ENCODE measurements at places on chromosomes 1 and 21.

DNA sequence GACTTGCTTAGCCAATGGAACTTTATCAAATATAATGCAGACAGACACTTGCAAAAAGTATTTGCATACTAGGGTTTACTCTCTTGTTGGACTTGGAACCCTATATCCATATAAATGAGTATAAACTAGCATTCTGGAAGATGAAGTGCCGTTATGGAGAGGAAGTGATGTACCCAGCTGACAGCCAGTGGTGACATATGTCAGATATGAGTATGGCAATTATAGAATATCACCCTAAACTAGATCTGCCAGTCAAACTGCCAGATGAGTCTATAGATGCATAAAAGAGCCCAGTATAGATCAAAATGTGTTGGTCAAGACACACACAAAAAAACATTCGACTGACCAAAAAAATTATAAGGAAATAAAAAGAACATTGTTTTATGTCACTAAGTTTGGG, 739.3 kb downstream of the PLA2G4A start:
- no peak for DNase-seq

GRCh38 chr1:172679000-172679772, 20.3 kb downstream of the FASLG start:
- no peak for DNase-seq

DNA sequence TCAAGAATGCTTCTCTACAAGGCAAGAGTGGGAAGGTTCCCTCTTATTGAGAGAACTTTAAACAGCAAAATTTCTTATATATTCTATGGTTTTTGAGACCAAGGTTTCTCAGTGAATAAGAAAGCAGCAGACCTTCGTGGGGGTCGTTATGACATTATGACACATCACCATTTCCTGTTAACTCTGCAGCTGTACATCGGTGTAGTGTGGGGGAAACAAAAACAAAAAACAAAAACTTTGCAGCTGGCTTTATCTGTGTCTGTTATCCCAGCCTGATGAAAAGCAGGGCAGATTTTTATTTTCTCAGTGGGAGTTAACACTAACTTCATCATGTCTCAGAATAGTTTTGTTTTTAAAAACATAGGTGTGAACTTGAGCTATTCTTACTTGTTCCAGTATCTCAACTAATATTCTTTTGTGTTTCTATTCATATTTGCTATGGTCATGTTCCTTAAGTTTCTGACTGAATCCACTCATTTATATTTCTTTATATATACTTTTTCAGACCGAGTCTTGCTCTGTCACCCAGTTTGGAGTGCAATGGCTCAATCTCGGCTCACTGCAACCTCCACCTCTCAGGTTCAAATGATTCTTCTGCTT, 2.1 kb downstream of the SDE2 start:
- no peak for DNase-seq

DNA sequence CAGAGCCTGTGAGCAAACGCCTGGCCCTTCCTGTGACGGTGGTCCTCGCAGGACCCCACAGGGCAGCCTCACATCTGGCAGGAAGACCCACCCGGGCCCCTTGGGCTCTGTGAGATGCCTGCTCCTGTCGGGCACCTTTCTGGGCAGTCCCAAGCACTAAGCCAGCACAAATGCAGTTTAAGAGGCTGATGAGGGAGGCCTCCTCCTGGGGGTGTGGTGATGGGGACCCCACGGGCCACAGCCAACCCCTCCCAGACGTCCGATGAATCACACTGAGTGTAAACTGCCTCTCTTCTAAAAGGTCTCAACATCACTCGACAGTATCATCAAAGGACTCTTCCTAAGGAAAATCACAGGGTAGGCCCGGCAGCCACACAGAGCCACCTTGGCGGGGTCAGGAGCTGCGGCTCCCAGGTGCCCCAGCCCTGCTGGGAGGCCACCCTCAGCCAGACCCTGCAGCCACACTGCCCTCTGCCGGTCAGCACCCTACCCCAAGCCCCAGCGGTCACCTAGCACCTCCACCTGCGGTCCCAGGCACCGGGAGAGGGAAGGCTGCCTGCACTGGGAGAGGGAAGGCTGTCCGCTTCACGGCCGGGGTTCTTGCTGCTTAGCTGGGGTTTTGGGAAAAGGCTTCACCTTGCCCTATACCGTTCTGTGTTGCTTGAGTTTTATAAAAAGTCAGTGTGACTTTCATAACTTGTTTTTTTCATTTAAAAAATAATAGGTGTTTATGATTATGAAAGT, 3.9 kb upstream of the PRKCZ start:
- DNase-seq, result no peak

DNA sequence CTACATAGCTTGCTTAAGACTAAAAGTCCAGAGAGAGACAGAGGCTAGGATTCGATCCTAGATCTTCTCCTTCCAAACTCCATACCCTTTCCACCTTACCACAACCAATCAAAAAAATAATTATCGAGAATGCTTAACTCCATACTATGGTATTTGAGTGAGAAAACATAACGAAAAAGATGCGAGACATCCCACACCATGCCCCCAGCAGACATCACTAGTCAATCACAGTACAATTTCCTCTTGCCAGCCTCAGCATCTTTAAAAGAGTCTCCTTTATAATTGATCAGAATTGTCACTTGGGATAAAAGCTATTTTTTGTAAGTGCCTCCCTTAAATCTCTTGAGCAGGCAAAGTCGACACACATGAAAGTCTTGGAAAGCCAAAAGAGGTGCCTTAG, 875 bp downstream of the NCF2 start:
- no peak for DNase-seq

DNA sequence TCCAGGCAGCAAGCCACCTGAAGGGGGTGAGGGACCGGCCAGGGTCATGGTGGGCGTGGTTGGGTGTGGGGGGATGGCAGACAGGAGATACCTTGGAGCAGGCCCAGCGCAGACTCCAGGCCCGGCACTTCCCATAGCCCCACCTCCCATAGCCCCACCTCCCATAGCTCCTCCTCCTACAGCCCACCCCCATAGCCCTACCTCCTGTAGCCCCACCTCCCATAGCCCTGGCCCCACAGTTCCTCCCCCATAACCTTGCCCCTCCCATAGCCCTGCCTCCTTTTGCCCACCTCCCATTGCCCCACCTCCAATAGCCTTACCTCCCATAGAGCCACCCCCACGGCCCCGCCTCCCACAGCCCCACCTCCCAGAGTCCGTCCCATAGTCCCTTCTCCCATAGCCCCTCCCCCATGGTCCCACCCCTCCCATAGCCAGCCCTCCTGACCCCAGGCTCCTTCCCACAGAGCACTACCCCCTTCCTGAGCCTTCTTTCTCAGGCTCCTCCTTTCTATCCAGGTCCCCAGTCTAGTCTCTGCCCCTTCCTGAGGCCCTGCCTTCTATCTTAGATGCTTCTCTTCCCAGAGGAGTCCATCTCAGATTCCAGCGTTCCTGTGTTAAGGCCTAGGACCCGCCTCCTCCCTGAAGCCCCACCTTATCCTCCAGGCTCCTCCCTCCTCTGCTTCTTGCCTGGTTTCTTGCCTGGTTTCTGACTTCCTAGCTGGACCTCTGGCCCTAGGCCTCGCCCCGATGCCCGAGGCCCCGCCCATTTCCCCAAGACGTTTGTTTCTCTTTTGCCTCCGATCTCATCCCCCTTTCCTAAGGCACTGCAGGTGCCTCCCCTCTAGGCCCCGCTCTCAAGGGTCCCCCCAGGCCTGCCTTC, 46.8 kb downstream of the PTPRU start:
- DNase-seq, result no peak

- DNase-seq, result no peak
These were observed 26.3 kb upstream of the NHLH2 start for GRCh38 chr1:115867216-115867615.

- no peak for DNase-seq
These were observed 120.3 kb downstream of the TM2D1 start for GRCh38 chr1:61604684-61605083.

DNA sequence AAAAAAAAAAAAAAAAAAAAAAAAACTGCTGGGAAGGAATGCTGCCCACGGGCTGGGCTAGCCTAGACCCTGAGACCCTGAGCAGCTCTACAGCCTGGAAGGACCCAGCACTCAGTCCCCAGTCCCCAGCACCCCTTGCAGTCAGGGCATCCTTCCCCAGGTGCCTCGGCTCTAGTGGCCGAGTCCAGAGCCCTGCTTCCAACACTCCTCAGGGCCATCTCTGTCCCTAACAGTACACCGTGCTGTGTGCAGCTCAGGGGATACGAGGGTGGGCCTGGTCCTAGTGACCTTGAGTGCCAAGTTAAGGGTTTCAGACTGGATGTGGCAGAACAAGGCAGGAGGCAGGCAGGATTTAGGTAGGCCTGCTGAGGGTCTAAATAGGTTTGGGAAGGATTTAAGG, 50.2 kb upstream of the LRP8 start:
- no peak for DNase-seq

DNA sequence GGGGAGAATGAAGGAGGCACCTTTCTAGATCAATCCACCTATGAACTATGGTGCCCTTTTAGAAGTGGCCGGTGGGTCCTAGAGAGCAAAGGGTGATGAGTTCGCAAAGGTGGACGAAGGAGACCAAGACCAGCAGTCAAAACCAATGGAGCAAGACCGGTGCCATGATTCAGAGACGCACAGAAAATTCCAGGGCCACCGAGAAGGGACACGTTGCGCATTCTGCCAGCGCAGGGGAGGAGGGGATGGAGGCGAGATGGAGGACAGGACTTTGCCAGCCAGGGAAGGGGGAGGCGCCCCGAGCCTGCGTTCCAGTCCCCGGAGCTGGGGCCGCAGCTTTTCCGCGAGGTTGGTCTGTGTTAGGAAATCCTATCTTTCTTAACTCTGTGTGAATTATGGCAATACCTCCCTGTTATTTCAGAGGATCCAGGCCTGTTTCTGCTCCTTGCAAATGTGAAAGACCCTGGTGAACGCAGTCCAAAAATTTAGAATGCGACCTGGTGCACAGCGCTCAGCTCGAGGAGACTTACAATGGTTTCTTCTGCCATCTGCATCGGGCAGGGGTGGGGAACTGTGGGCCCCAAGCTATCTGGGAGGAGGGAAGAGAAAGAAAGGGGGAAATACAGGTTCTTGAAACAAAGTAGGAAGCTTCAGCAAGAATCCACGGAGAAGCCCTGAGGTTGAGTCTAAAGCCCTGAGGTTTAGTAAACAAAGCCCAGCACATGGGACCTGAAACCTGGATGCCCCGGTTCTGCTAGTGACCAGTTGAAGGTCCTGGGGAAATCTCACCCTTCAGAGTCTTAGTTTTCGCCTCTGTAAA, 129.4 kb downstream of the MRPS6 start:
- DNase-seq, result no peak

GRCh38 chr1:79376106-79376505, 369.6 kb upstream of the ADGRL4 start:
- no peak for DNase-seq

- DNase-seq, result no peak
These were observed 26.9 kb downstream of the KRTAP19-8 start for GRCh38 chr21:31011412-31011811.

- DNase-seq, result no peak
These were observed 627.4 kb downstream of the LMO4 start for GRCh38 chr1:87956072-87956471.

GRCh38 chr1:18965206-18966173, 9.0 kb upstream of the IFFO2 start:
- no peak for DNase-seq

- no peak for DNase-seq
These were observed 8.9 kb downstream of the RCAN1 start for GRCh38 chr21:34606051-34606450.

DNA sequence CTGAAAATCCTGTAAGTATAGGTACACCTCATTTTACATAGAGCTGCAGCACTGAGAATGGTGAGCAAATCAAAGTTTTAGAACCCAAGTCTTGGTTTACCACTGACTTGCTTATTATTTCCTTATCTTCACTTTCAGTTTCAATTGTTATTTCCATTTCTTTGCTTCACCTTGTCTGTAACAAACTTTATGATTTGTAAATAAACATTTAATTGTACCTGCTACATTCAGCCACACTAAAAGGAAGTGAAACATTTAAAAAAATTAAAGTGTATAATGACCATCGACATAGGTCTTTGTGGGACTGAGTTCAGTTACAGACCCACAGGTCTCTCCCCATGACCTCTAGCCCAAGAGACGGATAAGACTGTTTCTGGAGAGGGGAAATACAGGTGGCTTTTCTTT, 34.4 kb downstream of the LGR6 start:
- no peak for DNase-seq

GRCh38 chr1:217525773-217526490, 105.0 kb downstream of the GPATCH2 start:
- no peak for DNase-seq

DNA sequence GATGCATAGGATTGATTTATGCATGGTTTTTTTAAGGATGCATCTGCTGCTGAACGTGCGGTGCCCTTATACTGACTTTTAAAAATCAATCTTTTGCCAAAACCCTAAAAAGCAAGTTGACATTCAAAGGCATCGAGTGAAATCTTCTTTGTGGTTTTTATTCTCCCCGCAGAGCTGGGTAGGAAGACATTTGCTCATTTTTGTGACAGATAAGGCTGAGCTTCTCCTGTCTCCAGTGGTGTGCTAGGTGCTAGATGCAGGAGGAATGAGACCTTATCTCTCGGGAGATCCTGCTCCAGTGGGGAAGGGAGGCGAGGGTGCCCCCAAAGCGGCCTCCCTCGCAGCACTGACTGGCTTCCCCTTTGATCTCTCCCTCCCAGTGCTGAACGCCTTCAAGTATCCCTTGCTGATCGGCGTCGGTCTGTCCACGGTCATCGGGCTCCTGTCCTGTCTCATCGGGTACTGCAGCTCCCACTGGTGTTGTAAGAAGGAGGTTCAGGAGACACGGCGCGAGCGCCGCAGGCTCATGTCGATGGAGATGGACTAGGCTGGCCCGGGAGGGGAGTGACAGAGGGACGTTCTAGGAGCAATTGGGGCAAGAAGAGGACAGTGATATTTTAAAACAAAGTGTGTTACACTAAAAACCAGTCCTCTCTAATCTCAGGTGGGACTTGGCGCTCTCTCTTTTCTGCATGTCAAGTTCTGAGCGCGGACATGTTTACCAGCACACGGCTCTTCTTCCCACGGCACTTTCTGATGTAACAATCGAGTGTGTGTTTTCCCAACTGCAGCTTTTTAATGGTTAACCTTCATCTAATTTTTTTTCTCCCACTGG, 14.9 kb upstream of the CD101 start:
- no peak for DNase-seq

GRCh38 chr1:210237981-210238380, 5.4 kb downstream of the SERTAD4 start:
- DNase-seq, result no peak

- no peak for DNase-seq
These were observed 126.8 kb upstream of the DEPDC1 start for GRCh38 chr1:68623700-68624099.

DNA sequence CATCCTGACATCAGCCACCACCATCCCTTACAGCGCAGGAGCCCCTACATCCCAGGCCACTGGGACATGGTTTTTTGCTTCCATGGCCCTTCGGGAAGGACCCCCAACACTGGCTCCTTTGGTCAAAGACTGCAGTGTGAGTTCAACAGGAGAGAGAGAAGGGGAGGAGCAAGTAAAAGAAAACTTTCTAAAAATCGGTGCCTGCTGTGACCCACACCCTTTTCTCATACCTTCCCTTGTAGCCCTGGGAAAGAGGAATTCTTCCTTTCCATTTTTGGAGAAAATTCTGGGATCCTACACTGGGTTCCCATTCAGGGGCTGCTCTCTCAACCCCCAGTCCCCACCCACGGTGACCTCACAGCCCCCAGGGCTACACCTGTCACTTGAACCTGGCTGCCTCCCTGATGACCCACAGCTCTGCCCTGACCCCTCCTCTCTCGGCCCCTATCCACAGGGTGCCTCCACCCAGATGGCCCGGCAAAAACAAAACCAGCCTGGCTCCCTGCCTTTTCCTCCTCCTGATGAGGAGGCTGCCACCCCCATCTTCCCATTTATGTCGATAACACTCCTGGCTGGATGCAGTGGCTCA, 7.6 kb downstream of the PADI4 start:
- no peak for DNase-seq

- no peak for DNase-seq
These were observed 20.7 kb downstream of the FNBP1L start for GRCh38 chr1:93468662-93469061.

GRCh38 chr21:26449161-26449560, 123.9 kb downstream of the CYYR1 start:
- no peak for DNase-seq
